ENCODE measurements at places on chromosomes 13 and 19.

GRCh38 chr13:91534996-91535395, 136.6 kb downstream of the GPC5 start:
- DNase-seq: no peak

DNA sequence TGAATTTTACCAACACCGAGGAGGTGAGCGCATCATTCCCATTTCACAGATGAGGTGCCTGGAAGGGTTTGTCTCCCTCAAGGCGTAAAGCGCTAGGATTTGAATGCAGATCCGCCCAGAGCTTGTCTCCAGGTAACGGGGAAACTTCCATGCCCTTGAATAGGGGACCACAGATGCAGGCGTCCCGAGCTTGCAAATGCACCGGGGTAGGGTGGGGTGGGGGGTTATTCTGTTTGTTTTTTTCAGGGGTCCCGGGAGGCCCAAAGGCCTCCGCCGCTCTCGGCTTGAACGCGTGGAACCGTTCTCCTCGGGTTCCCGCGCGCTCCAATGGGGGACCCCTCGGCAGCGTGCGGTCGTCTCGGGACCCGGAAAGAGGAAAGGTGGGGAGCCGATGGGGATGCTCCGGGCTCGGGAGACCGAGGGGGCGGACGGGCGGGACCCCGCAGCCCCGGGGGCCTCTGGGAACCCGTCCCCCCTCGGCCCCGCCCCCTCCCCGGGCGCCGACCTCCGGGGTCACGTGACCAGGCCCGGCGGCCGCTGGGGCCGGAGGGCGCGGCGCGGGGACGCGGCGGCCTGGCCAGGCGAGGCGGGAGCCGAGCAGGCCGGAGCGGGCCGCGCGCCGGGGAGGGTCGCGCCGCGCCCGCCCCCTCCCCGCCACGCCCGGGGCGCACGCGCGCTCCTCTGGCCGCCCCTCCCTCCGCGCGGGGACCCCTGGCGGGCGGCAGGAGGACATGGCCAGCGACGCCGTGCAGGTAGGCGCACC, at the start of gene PKN1:
Gene PKN1 (plus strand): TSS at position 516 of the 763 bp plus-strand sequence. CDS start 216 bp downstream, at position 732.
- peak; percentile 43 for DNase-seq

GRCh38 chr19:30923096-30923495, 426.1 kb downstream of the TSHZ3 start:
- DNase-seq: no peak

DNA sequence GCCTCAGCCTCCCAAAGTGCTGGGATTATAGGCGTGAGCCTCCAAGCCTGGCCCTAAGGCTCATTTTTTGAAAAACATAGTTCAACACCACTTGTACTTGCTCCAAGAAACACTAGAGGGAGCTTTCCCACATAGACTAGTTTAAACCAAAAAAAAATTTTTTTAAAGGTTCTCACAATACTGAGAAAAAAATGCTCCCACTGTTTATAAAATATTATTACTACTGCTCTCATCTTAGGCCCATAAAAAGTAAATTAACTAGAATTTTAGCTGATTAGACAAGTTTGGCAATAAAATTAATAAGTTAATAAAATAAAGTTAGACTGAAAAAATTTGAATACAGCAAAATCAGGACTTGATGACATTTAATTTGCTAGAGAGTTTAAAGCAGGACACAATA, 109.5 kb downstream of the TBC1D4 start:
- DNase-seq: peak; percentile 58

DNA sequence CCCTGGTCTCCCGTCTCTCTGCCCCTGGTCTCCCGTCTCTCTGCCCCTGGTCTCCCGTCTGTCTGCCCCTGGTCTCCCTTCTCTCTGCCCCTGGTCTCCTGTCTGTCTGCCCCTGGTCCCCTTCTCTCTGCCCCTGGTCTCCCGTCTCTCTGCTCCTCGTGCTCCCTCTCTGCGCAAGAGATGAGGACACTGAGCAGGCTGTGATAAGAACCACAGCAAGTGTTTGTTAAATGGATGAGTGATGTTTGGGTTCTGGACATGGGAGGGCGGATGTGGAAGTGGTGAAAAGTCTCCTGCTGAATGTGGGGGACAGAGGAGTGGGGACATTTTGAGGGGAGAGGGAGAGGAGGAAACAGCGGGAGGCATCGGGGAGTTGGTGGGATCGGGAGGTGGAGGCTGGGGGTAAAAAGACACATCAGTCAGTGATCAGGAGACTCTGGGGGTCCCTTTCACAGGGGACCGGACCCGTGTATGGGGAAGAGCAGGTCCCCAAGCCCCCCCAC, 8.0 kb downstream of the NPAS1 start:
- no peak for DNase-seq

- peak; percentile 59 for DNase-seq
Observed at GRCh38 chr19:7191946-7192691, 102.1 kb downstream of the INSR start.

GRCh38 chr19:19662871-19663255, 613 bp downstream of the ATP13A1 start:
- DNase-seq: peak; percentile 50

DNA sequence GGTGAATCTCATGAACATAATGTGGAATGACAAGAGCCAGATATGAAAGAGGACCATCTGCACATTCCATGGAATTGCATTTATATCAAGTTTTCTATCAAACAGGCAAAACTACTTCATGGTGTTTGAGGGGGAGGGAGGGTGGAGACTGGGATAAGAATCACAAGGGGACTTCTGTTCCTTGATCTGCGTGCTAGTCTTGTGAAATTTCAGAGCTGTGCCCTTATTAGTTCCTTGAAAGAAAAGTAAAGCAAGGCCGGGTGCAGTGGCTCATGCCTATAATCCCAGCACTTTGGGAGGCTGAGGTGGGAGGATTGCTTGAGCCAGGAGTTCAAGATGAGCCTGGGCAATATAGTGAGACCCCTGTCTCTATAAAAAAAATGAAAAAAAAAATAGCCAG, 30.2 kb upstream of the CEBPG start:
- no peak for DNase-seq

DNA sequence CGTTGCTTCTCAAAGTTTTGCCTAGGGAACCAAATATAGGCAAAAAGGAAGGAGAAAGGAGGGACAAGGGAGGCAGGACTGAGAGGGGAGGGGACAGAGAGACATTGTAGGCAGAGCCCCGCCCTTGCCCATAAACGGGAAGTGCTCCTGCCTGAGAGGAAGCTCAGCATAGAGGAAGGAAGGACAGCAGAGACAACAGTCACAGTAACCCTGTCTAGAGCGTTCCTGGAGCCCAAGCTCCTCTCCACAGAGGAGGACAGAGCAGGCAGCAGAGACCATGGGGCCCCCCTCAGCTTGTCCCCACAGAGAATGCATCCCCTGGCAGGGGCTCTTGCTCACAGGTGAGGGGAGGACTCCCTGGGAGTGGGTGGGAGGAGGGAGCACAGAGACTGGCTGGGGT, at the start of gene CEACAM21:
Gene CEACAM21 (plus strand): TSS at position 169 of the 400 bp plus-strand sequence. CDS start 109 bp downstream, at position 278.
- DNase-seq: peak; percentile 91

GRCh38 chr13:53683608-53684007, 655.0 kb downstream of the OLFM4 start:
- no peak for DNase-seq

DNA sequence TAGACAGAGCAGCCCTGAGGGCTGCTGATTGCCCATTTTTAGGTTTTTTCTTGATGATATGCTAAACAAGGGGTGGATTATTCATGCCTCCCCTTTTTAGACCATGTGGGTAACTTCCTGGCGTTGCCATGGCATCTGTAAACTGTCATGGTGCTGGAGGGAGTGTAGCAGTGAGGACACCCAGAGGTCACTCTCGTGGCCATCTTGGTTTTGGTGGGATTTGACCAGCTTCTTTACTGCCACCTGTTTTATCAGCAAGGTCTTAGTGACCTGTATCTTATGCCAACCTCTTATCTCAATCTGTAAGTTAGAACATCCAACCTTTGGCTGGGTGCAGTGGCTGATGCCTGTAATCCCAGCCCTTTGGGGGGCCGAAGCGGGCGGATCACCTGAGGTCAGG, 148.0 kb downstream of the PTPRS start:
- DNase-seq: no peak

- DNase-seq: no peak
Observed at GRCh38 chr13:112871742-112872141, 97.3 kb upstream of the MCF2L start.

- no peak for DNase-seq
Observed at GRCh38 chr19:3080286-3080685, 13.9 kb upstream of the GNA11 start.

- DNase-seq: no peak
Observed at GRCh38 chr13:74184283-74184682, 50.1 kb upstream of the KLF12 start.

DNA sequence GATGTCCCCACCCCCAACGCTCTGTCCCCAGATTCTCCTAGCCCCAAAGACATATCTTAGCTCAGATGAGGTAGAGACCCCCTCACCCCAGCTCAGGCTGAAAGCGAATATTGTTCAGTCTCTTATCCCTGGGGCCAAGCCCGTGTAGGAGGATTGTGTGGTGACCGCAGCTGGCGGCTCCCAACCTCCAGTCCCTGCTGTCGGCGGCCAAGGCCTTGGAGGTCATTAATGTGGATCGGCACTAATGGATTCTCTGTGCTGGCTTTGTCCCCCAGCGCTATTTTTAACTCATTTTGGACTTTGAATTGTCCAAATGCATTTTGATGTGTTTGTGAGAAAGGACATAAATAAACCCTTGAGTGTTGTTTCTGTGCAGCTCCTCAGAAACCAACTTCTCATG, 124.2 kb downstream of the UQCRFS1 start:
- DNase-seq: no peak

DNA sequence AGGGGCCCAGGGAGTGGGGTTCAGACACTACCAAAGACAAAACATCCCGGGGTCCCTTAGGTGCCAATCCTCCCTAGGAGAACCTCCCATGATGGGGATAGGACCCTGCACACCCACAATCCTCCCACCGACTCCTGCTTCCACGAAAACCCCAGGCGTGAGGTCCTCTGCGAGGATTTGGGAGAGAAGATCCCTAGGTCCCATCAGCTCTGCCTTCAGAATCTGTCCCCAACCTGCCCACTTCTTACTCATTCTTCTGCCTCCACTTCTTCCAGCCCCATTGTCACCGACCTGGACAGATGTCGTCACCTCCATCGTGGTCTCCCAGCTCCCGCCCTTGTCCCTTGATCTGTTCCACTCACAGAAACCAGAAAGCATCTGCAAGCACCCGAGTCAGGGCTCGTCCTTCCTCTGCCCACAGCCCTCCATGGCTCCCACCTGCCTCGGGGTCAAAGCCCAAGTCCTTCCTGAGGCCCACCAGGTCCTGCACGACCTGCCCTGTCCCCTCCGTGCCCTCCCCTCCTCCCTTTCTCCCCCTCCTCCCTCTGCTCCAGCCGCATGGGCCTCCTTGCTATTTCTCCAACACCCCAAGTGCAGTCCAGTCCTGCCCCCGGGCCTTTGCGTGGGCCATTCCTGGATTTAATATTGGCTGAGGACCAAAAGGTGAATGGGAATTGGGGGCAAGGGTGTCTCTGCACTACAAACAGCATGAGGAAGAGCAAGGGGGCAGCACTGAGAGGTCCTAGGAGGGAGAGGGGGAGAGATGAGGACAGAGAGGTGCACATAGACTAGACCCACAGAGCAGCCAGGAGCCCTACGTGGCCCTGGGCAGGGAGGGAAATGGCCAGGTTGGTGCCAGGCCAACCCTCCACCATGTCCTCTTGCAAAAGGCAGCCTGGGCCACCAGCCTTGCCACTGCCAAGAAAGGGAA, 51.3 kb downstream of the PTPRS start:
- DNase-seq: no peak

DNA sequence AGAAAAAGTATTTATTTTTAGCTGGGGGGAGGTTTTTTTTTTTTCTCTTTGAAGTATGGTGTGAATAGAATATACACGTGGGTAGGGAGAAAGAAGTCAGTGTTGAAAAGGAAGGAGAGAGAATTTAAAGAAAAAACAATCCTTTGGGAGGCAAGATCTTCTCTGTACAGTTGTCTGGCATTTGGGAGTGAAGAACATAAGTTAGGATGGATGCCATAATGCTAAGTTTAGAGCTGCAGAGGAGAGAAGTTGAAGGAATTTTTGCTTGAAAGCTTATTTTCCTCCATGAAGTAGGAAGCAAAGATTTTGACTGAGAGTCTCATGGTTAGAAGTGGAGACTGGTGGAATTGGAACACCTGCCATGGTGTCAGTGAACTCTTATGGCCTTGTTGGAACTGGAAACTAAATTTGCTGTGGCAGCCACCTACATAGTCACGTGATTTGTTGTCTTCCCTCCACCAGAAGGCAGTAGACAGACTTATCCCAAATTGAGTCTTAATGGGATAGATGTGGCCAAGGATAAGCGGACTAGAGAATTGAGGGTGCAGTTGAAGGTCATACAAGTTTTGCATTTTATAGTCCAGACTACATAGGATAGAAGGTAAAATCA, 22.0 kb downstream of the NDFIP2 start:
- DNase-seq: no peak

GRCh38 chr13:92260363-92260762, 861.9 kb downstream of the GPC5 start:
- peak; percentile 91 for DNase-seq

GRCh38 chr19:40718774-40719391, 2.0 kb downstream of the ITPKC start:
- peak; percentile 37 for DNase-seq

GRCh38 chr19:45641274-45642105, 2.3 kb upstream of the EML2 start:
- peak; percentile 97 for DNase-seq

- no peak for DNase-seq
Observed at GRCh38 chr13:109971456-109972090, 185.2 kb upstream of the IRS2 start.

- no peak for DNase-seq
Observed at GRCh38 chr19:6768236-6768785, 1.1 kb upstream of the SH2D3A start.

DNA sequence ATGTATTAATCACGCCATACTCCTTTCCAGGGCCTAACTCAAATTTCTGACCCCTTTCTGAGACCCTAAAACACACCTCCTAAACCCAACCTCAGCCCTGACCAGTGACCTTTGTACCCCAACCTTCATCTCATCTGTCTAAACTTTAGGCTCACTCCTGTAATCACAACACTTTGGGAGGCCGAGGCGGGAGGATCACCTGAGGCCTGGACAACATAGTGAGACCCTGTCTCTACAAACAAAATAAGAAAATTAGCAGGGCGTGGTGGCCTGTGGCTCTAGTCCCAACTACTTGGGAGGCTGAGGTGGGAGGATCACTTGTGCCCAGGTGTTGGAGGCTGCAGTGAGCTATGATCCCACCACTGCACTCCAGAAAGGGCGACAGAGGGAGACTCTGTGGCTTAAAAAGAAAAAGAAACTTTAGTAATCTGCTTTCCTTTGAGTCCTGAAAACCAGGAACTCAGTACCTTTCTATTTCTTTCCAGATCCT, 4.7 kb downstream of the RTN2 start:
- DNase-seq: no peak
